Activated T-helper 1 cell treated with Interleukin-2 at 50 U/mL for 16 hours (primary cell): ENCODE measurements at places on chromosomes 12 and 14.

DNA sequence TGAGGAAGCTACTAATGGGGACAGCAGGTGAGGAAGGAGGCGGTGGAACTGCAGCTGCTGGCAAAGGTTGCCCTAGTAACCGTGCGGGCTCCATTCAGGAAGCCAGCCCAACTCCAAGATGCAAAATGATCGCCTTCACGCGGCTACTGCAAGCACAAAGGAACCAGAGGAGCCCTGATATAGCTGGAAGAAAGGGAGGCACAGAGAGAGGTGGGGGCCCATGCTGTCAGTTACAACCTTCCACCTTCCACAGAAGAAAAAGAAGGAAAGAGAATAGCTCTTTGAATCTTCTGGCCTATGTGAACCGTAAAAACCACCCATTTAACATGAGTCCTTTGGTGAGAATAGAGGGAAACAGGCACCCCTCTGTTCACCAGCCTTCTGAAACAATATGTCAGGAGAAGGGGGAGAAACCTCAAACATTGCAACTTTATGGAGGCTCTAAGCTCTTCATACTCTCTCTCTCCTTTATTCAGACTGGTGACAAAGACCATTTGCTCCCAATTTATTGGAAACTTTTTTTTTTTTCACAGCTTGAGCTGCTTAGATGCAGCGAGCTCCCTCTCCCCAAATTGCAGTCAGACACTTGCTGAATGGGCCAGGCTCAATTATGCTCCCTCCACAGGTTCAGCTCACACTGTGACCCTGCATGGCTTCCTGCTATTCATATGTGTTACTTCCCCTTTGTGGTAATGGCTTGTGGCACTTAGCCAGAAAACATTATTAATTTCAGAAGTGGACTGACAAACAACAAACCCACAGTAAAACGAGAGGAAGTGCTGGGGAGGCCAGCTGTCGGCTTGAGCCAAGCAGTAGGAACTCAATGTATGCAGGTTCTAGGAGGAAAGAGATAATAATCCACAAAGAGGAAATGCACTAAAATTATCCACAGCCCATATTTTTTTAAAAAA, 6.2 kb downstream of the DUSP6 start:
- DNase-seq: no peak

DNA sequence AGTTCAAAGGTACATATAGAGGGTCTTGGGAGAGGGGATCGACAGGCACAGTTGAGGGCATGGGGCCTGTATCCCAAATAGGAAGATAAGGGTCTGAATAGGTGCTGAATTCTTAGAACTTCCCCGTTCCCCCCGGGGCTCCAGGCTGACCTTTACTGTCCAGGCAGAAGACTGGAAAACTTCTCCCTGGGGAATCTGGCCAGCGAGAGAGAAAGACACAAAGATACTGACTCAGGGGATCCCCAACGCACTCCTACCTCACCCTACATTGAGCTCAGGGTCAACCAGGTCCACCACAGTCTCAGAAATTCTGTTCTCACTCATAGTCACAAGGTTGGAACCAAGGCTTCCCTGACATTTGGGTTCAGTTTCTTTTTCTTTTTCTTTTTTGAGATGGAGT, 46.2 kb downstream of the ACACB start:
- DNase-seq: no peak

GRCh38 chr12:76560086-76560491, 518 bp upstream of the OSBPL8 start:
- DNase-seq: no peak

- DNase-seq: no peak
These were observed 5.8 kb downstream of the NR4A1 start for GRCh38 chr12:52056801-52057637.

DNA sequence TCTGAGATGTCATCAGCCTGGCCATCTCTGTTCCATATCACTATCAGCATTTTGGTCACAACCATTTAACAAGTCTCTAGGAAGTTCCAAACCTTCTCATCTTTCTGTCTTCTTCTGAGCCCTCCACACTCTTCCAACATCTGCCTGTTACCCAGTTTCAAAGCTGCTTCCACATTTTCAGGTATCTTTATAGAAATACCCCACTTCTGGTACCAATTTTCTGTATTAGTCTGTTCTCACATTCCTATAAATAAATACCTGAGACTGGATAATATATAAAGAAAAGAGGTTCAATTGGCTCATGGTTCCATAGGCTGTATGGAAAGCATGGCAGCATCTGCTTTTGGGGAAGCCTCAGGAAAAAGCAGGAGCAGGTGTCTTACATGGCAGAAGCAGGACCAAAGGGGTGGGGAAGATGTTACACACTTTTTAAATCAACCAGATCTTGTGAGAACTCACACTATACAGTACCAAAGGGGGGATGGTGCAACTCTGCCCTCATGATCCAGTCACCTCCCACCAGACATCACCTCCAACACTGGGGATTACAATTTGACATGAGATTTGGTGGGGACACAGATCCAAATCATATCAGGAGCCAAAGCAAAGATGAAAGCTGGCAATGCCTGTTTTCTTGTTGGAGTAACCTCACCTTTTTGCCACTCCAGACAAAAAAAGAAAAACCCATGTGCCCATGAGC, 37.4 kb downstream of the CREBL2 start:
- no peak for DNase-seq

DNA sequence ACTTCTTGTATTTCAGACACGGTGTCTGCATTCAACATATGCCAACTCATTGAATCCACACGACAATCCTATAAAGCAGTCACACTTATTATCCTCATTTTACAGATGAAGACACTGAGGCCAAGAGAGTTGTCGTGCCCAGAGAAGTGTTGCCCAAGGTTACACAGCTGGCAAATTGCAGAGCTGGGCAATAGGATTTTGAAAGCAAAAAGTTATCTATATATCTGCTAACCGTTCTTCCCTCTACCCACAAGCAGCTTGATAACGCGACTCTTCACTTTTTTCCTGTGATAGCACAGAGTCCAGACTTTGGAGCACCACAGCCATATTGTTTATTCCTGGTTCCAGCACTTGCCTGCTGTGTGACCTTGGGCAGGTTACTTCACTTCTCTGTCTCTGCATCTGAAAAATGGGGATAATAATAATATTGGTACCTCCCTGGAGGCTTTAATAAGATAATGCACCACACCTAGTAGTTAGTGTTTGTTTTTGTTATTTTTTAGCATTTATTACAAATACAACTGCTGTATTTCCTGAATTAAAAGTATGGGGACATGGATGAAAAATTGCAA, 82.2 kb downstream of the CHST11 start:
- DNase-seq: no peak

DNA sequence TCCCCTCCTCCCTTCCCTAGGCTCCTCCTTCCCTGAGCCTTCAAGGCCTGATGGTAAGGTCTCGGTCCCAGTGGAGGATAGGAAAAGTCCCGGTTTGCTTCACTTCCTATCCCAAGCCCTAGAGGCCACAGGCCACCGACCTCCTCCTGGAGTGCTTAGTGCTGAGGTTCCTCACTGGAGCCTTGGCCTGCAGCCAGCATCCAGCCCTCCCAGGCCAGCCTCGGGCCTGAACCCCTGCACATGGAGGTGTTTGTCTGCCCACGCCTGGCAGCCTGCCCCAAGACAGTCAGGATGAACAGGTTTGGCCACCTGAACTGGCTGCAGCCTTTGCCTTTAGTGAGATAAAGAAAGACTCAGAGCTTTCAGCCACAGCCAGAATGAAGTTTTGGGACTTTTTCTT, 15.8 kb upstream of the KRT7 start:
- no peak for DNase-seq

GRCh38 chr12:108875280-108875679, 4.6 kb upstream of the DAO start:
- DNase-seq: no peak

GRCh38 chr12:126447346-126447745, 1382.1 kb downstream of the AACS start:
- DNase-seq: no peak

DNA sequence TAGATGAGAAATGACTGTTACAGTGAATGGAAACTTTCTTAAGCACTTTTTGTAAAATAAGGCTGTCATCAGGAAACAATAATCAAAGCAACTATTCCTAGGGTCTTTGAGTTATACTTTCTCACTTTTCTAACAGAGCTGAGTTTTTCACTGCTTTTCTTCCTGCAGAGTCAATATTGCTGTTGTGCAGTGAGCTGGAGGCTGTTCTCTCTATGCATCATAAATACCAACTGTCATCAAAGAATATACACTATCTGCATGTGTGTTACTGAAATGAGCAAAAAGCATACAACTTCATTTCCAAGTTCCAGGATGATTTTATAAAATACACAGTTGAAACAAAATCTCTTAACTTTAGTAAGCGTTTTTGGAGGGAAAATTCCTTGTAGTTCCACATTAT, 110.4 kb upstream of the CPSF6 start:
- DNase-seq: no peak

GRCh38 chr14:47149326-47149725, 497.7 kb upstream of the RPL10L start:
- DNase-seq: no peak

GRCh38 chr12:46219132-46219876, 49.5 kb downstream of the SLC38A1 start:
- no peak for DNase-seq

DNA sequence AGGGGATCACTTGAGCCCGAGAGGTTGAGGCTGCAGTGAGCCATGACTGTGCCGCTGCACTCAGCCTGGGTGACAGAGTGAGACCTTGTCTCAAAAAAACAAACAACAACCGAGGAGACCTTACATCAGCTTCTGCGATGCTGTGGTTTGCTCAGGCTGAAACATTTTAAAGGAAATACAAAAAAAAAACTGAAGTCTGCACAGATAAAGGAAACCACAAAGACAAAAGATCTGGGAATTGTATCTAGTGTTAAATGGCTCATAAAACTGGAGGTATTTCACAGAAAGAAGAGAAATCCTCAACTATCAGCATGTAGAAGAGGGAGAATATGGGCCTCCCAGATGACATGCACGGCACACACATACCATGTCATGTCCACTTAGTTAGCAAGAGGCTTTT, 60.3 kb upstream of the VPS33A start:
- DNase-seq: no peak

- no peak for DNase-seq
These were observed 69.5 kb downstream of the TMEM132C start for GRCh38 chr12:128336204-128337070.

- no peak for DNase-seq
These were observed 16.3 kb upstream of the NFYB start for GRCh38 chr12:104154286-104154685.

DNA sequence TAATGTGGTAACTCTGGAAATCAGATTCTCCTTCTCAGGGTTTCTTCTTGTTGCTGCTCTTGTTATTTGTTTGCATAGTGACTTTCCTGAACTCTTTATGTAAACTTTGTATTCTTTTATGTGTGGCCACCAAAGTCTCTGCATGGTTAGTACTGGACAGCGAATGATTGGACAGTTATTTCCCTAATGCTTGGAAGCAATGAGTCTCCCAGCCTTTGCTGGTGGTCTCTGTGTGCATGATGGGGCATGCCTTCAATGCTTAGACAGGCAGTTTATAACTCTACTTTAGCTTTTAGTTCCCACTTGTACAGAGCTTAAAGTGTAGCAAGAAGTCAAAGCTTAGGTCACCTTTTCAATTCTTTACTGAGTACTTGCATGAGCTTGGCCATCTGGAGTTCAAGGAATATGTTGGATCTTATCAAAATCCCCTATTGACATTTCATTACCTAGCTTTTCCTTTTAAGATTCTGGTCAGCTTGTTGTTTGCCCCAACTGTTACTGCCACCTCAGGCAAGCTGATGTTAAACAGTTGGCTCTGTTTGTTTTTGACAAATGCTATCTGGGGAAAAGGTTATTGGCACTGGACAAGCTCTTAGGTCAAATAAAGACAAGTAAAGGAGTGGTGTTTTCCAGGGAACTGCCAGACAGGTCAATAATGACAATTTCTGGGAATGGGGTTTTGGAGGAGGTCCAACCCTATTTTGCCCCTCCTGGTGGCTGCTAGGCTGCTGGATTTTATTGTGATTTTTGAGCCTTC, 12.3 kb downstream of the CCDC91 start:
- no peak for DNase-seq

- DNase-seq: no peak
These were observed 58.9 kb upstream of the SRRM4 start for GRCh38 chr12:118922405-118922804.

- no peak for DNase-seq
These were observed 23.4 kb upstream of the STON2 start for GRCh38 chr14:81423504-81423903.

DNA sequence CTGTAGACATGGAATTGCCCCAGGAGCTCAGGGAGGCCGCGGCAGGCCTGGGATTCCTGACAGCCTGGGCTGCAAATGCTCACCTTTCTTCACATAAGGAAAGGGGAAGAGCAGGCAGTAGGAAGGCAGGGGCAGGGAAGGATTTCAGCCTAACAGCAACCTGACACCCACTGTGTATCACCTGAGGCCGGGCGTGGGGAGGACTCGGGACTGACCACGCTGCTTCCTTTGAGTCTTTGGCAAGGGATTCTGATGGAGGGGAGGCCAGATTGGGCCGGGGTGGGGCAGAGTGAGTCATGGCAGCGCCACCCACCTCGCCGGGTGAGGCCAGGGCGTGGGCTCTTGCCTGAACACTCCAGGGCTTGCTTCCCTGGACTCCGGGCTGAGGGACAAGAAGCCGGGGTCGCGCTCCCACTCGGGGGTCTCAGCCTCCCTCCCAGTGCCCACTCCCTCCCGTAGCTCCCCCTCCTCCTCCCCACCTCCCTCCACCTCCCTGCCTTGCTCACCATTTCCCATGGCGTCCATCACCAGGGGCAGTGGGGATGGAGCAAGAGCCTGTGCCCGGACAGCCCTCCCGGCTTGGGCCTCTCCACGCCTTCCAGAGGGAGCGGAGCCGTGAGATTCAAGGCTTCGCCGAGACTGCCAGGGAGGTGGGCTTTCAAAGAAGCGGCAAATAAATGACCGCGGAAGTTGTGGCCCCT, 247.9 kb upstream of the RTL1 start:
- no peak for DNase-seq

- DNase-seq: no peak
These were observed 66.4 kb downstream of the WNK1 start for GRCh38 chr12:818733-819132.

DNA sequence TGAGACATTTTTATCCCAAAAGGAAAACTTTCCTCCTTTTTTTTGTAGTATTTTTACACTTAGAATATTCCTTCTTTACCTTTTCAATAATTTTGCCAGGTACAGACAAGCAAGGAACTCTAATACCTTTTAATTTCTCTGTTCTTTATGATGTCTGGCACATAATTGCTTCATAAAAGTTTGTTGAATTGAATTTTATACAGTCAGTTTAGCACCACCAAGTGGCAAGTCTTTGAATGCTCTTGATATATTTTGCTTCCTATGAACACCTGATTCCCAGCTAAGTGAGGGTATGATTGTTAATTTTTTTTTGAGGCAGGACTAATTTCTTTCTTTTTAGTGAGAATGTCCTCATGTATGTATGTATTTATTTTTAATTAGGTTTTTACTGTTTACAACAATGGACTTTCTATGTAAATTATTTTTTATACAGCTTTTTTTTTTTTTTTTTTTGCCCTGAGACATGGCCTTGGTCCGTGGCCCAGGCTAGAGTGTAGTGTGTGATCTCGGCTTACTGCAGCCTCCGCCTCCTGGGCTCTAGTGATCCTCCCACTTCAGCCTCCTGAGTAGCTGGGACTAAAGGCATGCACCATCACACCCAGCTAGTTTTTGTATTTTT, 6.9 kb downstream of the TBC1D15 start:
- DNase-seq: no peak

GRCh38 chr12:52611080-52611468, 7.3 kb downstream of the KRT73 start:
- DNase-seq: no peak

- no peak for DNase-seq
These were observed 132.3 kb downstream of the CHST11 start for GRCh38 chr12:104588921-104589590.
